Right lung (tissue), 10 donors: ENCODE measurements at places on chromosomes 13 and 19.

GRCh38 chr13:107643615-107644014 lies 571.7 kb downstream of the LIG4 start:
- no peak for DNase-seq

DNA sequence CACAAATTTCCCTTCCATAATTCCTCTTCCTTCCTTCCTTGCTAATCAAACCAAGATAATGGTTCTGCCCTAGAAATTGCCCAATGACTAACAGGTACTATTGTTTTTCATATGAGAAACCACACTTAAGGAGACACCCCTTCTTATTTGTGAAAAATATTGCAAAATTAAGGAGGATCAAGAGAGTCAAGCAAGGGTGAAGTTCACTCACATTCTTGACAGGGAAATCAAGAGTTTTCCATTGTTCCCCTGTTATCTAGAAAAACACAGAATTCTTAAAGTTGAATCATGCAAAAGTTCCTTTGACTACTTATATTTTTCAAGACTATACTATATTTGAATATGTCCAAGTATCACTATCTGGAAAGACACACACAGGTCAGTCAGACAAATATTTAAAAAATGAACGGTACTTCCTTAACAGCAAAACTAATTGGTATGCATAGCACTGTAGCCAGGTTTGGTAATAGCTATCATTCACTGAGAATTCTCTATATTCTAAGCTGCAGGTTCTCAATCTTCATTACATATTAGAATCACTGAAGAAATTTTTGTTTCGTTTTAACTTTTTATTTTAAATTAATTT lies 897.2 kb downstream of the DIAPH3 start:
- no peak for DNase-seq

- DNase-seq = no peak
Observed at GRCh38 chr13:31385540-31385939, 185.8 kb downstream of the B3GLCT start.

DNA sequence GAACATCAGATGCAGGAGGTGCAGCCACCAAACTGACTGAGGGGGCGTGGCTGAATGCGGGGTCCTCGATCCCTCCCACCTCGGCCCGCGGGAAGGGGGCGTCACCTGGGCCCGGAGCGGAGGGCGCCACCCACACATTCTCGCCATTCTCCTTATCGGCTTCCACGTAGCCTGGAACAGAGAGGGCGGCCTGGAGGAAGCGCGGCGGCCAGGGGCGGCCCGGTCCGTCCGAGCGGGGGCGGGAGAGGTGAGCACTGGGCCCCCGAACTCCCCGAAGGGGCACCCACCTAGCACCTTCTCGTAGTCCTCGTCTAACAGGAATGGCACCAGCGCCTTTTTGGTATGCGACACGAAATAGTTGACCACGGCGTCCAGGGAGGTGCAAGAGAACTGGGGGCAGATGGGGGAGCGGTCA lies 11.8 kb downstream of the STAP2 start:
- DNase-seq = no peak

DNA sequence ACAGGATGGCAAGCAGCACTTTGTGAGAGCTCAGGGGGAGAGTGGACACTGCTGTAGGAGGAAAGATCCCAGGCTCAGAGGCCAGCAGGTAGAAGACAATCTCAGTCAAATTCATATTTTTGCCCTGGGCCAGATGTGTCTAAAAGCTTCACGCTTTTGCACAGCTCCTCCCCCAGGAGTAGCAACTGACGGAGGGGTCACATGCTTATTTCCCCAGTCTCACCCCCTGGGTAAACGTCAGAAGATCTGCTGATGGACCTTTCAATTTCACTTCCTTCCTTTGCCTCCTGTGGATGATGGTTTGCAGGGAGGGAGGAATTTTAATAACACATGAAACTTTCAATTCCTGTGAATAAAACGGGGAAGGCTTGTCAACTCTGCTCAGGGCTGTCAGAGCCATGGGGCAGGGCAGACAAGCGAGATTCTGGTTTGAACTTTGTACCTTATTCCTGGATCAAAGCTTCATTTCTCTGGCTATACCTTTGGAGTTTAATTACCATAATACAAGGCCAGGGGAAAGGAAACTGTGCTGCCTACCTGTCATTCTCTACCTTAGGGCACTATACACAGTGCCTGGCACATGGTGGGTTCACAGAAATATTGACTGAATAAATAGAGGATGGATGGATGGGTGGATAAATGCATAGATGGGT lies 41.0 kb downstream of the POU4F1 start:
- DNase-seq = no peak

DNA sequence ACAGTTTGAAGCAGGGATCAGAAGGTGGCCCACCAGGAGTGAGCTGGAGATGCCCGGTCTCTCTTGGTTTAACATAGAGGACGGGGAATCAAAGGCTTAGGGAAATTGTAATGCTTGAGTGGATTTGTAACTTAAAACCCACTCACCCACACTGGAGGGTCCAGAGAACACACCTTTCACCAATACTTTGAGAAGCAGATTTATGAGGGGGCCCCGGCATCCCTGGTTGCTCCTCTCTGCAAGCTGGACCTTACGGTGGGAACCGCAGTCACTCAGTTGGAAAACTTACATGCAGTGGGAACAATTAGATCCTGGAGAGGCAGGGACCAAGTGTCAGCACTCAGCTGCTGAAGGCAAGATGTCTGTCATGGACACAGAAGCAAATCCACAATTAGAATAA lies 20.5 kb downstream of the PPP5C start:
- DNase-seq = no peak

- DNase-seq = no peak
Observed at GRCh38 chr19:8034178-8034525, 18.4 kb upstream of the CCL25 start.

DNA sequence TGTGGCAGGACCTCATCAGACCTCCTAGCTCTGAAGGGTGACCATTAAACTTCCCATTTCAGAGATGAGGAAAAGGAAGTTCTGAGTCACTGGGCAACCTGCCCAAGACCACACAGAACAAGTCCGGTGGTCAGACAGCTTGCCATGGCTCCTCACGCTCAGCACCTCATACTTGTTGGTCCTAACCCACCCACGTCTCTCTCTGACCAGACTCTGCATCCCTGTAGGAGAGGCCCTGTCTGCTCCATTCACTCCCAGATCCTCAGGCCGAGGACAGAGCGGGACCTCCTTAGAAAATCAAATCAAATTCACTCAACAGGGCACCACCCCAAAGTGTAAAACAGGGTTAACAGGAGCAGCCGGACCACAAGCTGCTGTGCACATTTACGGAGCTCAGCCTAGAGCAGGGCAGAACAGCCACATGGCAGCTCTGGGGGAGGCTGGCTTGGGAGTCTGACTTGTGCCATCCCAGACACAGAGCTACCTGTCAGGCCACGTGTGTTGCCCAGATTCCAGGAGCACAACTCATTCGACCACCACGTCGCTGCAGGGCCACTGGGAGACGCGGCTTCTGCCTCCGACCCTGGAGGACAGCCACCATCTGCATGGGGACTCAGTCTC lies 1.7 kb downstream of the MIER2 start:
- DNase-seq = no peak

- DNase-seq = no peak
Observed at GRCh38 chr19:15871570-15871969, 26.3 kb downstream of the CYP4F2 start.

DNA sequence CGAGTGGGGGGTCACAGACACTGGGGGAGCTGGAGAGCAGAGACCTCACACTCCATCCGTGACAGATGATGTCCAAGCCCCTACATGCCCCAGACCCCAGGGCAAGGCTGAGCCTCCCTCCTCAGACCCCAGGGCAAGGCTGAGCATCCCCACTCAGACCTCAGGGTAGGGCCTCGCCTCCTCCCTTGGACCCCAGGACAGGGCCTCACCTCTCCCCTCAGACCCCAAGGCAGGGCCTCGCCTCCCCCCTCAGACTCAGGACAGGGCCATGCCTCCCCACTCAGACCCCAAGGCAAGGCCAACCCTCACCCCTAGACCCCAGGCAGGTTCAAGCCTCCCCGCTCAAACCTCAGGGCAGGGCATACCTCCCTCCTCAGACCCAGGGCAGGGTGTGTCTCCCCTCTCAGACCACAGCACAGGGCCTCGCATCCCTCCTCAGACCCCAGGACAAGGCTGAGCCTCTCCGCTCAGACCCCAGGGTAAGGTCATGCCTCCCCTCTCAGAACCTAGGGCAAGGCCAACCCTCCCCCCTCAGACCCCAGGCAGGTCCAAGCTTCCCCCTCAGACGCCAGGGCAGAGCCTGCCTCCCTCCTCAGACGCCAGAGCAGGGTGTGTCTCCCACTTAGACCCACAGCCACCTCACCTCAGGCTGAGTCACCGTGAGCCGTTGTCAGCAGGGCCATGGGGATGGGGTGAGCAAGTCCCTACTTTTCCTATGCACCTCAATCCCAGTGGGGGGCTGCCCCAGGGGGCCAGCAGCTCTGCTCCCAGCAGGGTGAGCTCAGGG lies 1.7 kb upstream of the S1PR4 start:
- no peak for DNase-seq

DNA sequence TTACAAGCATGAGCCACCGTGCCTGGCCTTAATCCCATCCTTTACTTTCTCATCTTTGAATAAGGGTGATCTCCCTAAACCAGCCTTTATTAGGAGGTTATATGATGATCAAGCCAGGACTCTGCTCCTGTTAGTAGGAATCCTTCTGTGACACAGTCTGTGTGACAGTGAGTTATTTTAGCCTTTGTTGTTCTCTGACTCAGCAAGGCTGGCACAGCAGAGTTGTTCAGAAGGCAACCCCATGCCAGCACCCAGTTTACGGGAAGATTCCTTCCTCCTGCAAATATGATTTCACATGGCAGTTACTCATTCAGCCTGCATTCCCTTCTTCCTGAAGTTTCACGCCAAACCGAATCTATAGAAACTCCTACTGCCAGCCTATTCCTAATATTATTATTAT lies 10.5 kb upstream of the MIER2 start:
- no peak for DNase-seq

GRCh38 chr19:35534803-35535480 lies 1.7 kb downstream of the GAPDHS start:
- no peak for DNase-seq
